ENCODE measurements at places on chromosomes 5 and 9.
A peak's percentile ranks its signal among the peaks of the same experiment; 100 is the strongest.

- DNase-seq = no peak
Observed at GRCh38 chr9:12884736-12885395, 110.0 kb downstream of the LURAP1L start.

GRCh38 chr5:33321026-33321425 is 119.7 kb upstream of the TARS1 start:
- DNase-seq = no peak

- DNase-seq = no peak
Observed at GRCh38 chr5:170513856-170514525, 10.2 kb downstream of the KCNIP1 start.

DNA sequence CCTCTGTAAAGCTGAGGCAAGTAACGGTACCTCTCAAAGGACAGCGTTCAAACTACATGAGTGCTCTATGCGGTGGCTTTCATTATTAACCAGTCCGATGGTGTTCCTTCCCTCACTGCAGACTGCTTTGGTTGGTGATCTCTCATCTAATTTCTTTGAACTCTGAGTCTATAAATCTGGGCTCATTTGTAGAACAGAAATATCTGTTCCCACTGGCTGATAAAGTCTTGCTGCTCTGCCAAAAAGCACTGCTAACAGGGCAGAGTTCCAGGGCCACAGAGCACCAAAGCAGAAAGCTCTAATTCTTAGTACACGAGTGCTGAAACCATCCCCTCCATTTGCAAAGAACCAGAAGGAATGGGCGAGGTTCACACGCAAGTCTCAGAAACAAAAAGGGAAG is 81.9 kb downstream of the MED27 start:
- no peak for DNase-seq

GRCh38 chr9:8282535-8282934 is 483.0 kb upstream of the DMAC1 start:
- no peak for DNase-seq

GRCh38 chr5:88203981-88204750 is 64.5 kb downstream of the TMEM161B start:
- DNase-seq = peak; percentile 25

DNA sequence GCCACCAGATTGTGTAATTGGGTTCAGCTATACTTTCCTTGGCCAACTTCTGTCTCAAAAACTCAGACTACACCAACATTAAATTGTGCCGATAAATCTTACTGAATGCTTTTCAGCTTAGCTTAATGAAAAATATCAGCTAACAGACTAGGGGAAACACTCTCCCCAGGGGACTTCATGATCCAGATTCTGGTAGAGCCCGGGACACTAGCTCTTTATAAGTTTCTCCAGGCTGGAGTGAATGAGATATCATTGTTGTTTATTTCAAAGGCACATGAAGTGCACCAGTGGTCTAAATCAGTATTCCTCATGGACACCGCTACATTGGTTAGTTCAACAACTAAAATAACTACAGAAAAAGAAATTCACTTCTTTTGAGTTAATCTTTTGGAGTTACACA is 10.5 kb upstream of the LHFPL2 start:
- DNase-seq = no peak
